ENCODE measurements at places on chromosomes 12 and 14.

DNA sequence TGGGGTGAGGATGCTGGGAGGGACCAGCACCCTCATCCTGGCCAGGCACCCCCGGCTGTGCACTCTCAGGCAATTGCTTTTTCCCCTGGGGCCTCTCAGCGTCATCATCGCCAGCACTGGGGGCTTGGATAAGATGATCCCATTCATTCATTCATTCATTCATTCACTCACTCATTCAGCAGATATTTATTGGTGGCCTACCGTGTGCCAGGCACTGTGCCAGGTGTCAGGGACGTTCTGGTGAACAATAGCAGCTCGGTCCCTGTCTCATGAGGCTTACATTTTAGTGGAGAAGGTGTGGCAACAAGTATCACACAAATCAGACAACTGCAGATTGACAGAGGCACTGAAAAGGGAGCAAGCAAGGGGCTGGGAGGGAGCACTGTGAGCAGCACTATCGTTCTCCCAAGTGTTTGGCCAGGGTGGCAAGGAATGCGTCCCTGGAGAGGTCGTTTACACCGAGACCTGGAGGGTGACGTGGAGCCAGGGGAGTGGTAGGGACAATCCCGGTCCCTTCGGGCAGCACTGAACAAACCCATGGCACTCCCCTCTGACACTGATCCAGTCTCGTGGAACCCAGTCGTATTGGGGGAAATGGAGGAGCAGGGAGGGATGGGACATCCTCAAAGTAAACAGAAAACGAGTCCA, 124.1 kb downstream of the PAPOLA start:
- DNase-seq = no peak

DNA sequence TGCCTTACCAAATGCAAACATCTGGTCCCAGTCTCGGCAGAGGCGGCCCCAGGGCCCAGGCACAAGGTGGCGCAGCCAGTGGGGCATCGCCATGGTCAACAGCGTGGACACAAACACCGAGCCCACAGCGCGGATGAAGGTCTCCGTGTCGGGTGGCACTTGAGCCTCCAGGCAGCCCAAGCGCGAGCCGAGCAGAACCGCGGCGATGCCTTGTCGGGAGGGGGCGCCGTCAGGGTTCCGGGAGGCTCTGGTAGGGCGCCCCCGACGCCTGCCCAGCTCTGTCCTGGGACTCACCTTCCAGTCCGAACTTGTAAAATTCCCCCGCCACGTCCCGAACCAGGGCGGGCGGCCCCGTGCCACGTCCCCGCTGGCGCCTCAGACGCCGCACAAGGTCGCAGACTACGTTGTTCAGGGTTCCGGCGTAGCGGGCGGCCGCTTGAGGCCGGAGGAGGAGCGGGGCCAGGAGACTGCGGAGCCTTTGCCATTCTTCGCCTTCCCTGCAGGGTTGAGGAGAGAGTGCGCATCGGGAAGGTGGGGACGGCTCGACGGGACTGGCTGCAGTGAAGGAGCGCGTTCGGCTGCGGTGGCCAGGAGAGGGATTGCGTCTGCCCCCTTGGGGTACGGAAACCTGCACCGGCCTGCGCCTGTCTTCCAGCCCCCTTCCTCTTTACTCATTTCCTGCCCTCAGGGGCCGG, 1.7 kb downstream of the CYP27B1 start:
- no peak for DNase-seq

GRCh38 chr12:99170461-99170860, 477.1 kb upstream of the GARIN6 start:
- DNase-seq = no peak

DNA sequence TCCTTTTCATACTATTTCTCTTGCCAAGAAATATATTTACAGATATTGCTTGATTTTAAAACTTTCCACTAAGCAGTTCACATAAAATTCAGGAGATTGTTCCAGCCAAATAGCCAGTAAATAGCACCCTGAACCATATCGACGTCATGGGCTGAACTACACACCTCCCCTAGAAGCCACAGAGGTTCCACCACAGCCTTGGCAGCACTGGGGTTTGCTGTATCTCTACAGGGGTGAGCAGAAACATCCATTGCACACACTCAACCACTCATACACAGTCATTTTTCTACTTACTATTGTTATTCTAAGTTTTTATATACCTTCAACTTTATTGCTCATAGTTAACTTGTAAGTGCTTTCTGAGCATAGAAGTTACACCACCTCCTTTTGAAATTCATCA, 8.1 kb upstream of the EIF2S3B start:
- no peak for DNase-seq

DNA sequence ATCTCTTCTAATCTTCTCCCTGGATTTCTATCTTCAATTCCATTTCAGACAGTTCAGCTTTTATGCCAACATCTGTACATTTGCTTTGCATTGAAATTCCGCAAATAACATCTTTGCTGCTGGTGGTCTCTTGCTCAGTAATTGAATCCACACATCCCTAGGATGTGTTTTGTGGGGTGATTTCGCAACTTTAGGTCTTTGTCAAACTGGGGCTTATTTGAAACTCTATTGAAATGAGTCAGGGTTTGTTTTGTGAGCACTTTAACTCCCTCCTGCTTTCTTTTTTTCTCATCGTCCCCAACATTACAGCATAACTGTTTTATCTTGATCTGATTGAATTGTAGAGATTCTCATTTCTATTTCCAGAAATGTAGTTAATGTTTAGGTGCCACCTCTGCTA, 404.3 kb downstream of the NPAS3 start:
- no peak for DNase-seq

DNA sequence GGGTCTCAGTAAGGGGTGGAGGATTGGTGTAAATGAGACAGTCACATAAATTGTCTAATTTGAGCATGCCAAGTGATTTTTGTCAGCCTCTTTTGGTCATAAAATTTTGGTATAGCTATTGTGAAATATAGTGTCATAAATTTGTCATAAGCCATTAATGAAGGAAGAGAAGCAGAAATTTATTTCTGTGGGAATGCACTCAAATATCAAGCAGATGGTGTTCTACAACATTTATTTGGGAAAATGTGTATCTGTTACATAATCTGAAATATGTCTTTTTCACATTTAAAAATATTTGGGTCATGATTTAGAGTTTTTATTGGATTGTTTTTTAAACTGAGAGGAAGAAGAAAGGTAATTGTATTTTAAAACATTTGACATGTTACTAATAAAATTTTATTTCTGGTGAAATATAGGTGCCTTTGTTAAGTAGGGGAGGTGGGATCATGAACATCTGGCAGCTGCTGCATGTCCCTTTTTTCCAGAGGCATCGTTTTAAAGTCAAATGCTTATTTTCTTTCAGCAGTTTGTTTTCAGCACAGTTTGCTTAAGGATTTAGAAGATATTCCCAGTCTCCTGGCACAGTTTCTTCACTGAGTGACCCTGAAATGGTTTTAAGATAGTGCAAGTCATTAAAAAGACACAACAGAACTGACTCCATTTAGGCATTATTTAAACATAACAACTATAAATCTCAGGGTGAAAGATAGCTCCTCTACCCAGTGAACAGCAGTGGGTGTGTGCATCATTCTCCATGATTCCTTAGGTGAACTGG, 371.7 kb downstream of the SNAPC1 start:
- DNase-seq = no peak

- no peak for DNase-seq
These were observed 942 bp downstream of the ATF7IP start for GRCh38 chr12:14366209-14367039.

DNA sequence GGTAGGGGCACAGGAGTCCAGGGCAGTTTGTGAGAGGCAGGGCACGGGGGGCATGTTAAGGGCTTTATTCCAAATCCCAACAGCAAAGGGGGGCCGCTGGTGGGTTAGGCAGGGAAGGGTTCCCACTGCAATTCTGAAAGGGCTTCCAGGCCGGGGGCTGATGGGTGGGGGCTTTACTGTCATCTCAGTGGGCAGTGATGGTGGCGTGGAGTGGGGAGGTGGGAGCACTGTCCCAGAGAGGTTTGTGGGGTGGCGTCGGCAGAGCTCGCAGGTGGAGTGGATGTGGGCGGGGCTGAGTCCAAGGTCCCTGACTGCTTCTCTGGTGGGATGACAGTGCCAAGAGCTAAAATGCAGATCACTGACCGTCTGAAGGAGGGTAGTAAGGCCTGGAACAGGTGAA, 121.6 kb upstream of the EVL start:
- DNase-seq = no peak

GRCh38 chr12:6630736-6631135, 5.0 kb downstream of the LPAR5 start:
- DNase-seq = no peak

Measured in stimulated activated CD4-positive, alpha-beta T cell treated with anti-CD3 and anti-CD28 coated beads, Interleukin-1b, Interleukin-23, amount 100 ng/mL, for 4 hours (primary cell).